Suppressor macrophage (primary cell): ENCODE measurements at places on chromosomes 4 and X.
A peak's percentile ranks its signal among the peaks of the same experiment; 100 is the strongest.

GRCh38 chr4:102492531-102493241 is 8.5 kb upstream of the NFKB1 start:
- DNase-seq = peak; percentile 9

- no peak for DNase-seq
Observed at GRCh38 chr4:19358015-19358414, 893.7 kb upstream of the SLIT2 start.

DNA sequence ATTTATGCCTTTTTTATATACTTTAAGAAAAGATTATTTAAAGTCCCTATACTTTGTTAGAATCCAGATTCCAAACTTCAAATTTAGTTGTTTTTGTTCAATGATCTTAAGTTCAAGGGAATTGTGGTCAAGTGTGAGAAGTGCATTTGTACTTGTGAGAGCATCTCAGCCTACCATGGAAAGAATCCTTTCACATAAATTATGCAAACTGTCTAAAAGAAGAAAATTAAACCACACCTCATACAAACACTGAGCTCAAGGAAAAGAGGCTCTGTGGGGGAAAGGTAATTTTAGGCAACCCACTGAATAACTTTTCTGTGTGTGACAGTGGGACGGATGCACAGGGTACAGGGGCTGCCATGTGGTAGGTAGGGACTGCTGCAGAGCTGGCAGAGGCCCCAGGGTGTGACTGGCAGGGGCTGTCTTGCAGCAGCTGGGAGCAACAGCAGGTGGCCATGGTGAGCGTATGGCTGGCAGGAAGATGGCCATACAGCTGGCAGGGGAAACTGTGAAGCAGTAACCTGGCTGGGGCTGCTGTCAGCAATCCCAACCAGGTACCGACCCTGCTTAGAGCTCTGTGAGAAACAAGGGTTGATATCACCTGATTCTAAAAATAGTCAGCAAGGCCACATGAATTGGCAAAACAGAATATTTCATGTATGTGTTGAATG is 130.6 kb downstream of the UGT8 start:
- DNase-seq = no peak

- DNase-seq = no peak
Observed at GRCh38 chr4:180909279-180909678, 1333.9 kb upstream of the TENM3 start.

DNA sequence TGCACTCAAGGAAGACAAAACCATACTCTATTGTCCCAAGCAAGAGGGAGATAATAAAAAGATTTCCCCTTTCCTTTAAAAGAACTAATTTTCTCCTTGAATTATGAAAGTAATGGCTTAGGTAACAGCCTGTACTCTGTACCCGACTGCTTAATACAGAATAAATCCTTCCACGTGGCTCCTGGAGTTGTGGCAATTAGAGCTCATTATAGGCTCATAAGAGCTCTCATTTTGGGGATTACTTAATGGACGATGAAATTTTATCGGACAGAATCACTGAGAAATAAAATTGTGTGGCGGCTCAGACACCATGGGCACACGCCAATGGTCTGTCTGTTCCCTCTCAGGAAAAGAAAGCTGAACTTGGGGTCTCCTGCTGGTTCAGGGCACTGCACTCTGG is 2.8 kb upstream of the GSX2 start:
- no peak for DNase-seq

DNA sequence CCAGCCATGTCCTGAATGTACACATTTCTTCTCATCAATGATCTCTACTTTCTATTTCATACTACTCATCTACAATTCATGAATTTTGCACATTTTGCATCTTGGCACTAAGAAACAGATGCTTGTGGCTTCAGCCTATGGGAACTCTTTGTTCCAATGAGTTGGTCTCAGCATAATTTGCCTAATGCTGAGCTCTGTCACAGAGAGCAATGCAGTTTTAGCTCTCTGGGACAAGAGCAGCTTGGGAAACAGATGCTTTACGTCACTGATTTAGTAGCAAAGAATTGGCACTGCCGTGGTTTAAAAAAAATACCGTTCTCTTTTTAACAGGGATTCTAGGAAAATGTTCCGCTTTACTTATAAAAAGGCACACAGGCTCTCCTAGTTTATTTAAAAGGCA is 162.4 kb downstream of the WDFY3 start:
- no peak for DNase-seq

- DNase-seq = no peak
Observed at GRCh38 chrX:39921838-39922237, 175.9 kb downstream of the BCOR start.

- DNase-seq = peak; percentile 64
Observed at GRCh38 chrX:989959-990510, 222.4 kb downstream of the CRLF2 start.

GRCh38 chr4:2696423-2696822 is 59.7 kb downstream of the TNIP2 start:
- no peak for DNase-seq

- DNase-seq = peak; percentile 11
Observed at GRCh38 chr4:53777244-53777984, 186.1 kb upstream of the LNX1 start.

- no peak for DNase-seq
Observed at GRCh38 chrX:132638313-132638712, 149.5 kb upstream of the MBNL3 start.

DNA sequence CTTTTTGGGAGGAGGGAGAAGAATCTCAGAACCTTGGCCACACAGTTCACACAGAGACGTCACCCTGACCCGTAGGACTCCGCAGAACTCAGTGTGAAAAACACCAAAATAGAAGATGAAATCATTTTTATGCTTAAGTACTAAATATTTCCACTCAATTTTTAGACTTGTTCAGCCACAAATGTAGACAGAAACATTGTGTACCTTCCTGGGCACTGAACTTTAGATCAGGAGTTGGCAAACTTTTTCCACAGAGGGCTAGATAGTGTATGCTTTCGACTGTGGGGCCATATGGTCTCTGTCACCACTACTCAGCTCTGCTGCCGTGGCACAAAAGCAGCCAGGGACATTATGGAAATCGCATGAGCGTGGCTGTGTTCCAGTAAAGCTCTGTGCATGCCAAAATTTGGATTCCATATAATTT is 61.8 kb upstream of the STOX2 start:
- no peak for DNase-seq

DNA sequence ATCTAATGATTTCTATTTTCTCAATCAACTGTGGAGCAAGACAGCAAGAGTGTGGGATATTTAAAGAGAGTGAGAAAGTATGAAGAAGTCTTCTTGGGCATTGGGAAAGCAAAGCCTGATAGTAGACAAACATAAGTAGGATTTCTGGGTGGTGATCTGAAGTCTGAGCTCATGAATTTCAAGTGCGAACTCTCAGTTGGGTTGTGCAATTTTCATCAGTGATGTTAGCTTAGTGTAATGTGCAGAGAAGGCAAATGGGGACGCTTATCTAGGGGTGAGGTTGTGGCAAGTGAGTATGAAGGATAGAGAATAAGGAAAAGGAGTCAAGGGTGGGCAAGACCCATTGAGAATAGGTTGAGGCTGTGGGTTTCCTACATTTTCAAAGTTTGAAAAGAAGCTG is 23.7 kb downstream of the VGLL1 start:
- DNase-seq = no peak

DNA sequence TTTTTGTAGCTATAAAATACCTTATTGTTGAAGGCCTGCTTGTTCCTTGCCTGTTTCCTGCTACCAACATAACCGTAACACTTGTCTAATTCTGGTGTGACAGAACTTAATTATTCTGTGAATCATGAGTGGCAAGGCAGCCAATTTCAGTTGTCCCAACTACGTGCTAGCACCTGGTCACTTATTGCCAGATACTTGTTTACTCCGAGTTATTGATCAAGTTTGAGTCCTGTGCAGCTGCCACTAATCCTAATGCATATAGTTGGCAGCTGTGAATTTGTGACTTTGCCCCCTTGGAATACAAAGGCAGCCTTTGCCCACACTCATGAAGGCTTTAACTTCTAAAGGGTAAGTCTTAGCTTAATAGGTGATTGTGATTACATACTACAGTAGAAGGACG is 7.8 kb upstream of the RNF128 start:
- no peak for DNase-seq

DNA sequence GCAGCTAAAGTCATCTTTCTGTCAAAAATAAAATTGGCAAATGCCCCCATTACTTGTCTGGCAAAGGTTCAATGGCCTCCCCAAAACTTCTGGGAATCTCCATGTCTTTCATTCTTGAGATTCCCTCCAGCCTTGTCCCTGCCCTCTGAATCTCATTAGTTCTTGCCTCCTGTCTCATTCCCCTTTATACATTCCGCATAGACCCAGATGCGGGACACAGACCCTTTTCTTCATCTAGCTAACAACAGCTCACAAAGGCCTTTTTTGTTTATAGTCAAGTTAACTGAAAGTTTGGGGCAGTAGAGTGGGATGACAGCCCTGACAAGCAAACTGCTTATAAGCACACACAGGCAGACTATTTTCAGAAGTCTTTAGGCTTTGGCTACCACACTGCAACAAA is 306.1 kb upstream of the FAM241A start:
- no peak for DNase-seq

GRCh38 chr4:145217349-145217748 is 37.0 kb upstream of the OTUD4 start:
- no peak for DNase-seq

- DNase-seq = no peak
Observed at GRCh38 chr4:182907396-182907795, 9.8 kb downstream of the DCTD start.

GRCh38 chr4:43765514-43765913 is 683.1 kb downstream of the KCTD8 start:
- no peak for DNase-seq

- no peak for DNase-seq
Observed at GRCh38 chr4:26522478-26522877, 32.2 kb upstream of the CCKAR start.

DNA sequence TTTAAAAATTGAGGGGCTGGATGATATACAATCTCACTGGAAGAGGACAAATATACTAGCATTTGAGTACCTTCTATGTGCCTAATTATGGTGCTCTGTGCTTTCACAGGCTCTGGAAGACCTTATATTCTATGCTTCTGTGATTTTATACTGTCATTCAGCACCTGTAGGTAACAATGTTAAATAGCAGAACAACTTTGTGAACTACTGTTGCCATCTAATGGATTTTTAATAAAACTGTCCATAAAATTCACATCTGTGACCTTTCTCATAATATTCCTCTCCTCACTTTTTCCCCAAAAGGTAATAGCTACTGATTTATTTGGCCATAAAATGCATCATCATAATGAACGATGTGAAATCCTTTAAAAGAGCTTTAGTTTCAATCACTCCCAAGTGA is 21.9 kb downstream of the POU3F4 start:
- no peak for DNase-seq

GRCh38 chr4:178809921-178810320 is 1367.7 kb upstream of the AGA start:
- no peak for DNase-seq

- peak; percentile 84 for DNase-seq
Observed at GRCh38 chrX:72100824-72101351, 30.8 kb downstream of the RTL5 start.

DNA sequence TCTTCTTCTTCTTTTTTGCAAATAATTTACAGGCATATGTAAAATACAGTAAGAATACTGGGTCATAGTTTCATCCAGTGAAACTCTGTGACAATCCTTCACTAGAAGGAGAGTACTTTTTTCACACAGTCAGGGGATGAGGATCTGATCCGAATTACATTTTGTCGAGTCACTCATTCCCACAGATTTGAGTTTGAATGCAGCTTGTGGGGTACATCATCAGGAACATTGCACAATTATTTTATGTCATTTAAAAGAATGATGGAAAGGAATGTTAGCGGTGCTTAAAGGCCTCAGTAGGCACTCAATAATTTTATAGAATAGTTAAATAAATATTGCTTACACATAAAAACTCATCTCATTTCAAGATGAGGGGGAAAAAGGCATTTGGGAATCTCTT is 88.6 kb downstream of the CHRNA9 start:
- no peak for DNase-seq

GRCh38 chr4:8579526-8580320 is 469 bp upstream of the GPR78 start:
- DNase-seq = no peak

DNA sequence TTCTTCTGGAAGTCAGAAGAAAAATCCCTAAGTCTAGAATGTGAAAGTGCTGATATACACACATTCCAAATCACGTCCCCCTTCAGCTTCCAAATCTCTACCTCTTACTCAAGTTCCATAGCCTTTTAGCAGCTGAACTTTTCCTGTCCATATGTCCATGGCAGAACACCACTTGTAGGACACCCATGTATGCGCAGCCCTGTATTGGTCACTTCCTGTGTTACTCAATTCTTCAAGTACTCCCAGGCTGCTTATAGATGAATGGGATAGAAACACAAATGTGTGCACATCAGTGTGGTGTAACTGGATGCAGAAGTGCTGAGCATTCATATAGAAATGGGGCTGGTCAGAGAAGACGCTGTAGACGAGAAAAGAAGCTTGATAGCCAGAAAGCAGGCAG is 18.8 kb downstream of the SRPX2 start:
- no peak for DNase-seq

- no peak for DNase-seq
Observed at GRCh38 chr4:139558235-139559088, 2.4 kb upstream of the SETD7 start.

GRCh38 chrX:44040406-44040805 is 67.2 kb upstream of the NDP start:
- peak; percentile 32 for DNase-seq

DNA sequence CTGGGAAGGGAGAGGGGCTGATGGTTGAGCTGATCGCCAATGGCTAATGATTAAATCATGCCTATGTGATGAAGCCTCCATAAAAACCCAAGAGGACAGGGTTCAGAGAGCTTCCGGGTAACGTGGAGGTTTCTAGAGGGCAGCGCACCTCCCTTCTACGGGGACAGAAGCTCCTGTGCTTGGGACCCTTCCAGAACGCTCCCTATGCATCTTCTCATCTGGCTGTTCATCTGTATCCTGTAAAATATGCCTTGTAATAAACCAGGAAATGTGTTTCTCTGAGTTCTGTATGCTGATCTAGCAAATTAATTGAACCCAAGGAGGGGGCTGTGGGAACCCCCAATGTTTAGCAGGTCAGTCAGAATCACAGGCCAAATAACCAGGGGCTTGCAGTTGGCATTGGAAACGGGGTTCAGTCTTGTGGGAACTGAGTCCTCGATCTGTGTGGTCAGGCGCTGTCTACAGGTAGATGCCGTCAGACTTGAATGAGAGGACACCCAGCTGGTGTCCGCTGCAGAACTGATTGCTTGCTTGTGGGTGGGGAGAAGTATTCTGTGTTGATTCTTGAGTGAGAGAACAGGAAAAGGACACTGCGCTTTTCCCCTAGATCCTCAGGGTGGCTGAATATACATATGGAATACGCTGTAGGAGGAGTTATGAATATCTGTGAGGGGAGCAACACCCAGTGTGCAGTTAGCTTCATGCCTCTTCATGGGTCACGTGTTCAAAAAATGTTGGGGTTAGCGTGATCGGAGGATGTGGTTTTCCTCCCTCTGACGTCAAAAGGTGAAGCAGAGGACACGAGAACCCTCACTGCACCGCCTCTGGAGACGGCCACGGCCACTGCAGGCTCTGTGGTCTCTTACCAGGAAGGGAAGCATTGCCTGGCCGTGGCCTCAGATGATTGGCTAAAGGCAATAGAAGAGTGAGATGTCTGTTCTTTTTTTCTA is 29.2 kb downstream of the HTT-AS start:
- peak; percentile 92 for DNase-seq

GRCh38 chr4:108794136-108794535 is 31.3 kb upstream of the ETNPPL start:
- DNase-seq = no peak

GRCh38 chr4:113975578-113975977 is 3.9 kb downstream of the ARSJ start:
- no peak for DNase-seq

- no peak for DNase-seq
Observed at GRCh38 chrX:108614616-108615015, 121.7 kb downstream of the IRS4 start.
